Activated CD4-positive, alpha-beta T cell treated with anti-CD3 and anti-CD28 coated beads, Interleukin-2, amount 50 U/mL, for 4 hours (primary cell): ENCODE measurements at places on chromosomes 1 and 21.

- DNase-seq: no peak
These were observed 148.2 kb downstream of the NOS1AP start for GRCh38 chr1:162217706-162218105.

- DNase-seq: no peak
These were observed at the start of gene BCAR3 for GRCh38 chr1:93681101-93681988. Gene BCAR3 (minus strand): TSS chr1:93681837. CDS start chr1:93674930, 6,907 bp downstream.

GRCh38 chr1:1390675-1391074, 8.5 kb downstream of the CCNL2 start:
- DNase-seq: no peak

DNA sequence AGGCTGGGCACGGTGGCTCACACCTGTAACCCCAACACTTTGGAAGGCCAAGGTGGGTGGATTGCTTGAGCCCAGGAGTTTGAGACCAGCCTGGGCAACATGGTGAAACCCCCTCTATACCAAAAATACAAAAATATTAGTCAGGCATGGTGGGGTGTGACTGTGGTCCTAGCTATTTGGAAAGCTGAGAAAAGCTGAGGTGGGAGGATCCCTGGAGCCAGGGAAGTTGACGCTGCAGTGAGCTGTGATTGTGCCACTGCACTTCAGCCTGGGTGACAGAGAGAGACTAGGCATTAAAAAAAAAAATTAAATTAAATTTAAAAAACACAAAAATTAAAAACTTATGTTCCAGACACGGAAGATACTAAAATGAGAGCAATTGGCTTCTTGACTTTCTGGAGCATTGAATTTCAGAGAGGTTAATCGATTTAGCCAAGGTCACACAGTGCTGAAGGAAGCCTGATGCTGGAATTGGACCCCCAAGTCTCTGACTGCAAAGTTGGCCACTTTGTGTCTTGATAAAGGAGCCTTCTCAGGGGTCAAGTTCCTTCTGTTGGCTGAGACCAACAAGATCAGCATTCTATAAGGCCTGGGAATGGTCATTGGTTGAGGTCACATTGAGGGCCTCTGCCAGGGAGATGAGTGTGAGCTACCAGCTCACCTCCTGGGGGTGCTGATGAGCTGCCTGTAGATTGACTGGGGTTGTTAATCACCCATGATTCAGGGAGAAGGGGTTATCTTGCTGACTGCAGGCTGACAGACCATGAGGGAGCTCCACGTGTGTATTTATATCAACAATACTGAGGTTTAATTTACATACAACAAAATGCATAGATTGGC, 54.3 kb downstream of the RPS6KA1 start:
- DNase-seq: no peak

DNA sequence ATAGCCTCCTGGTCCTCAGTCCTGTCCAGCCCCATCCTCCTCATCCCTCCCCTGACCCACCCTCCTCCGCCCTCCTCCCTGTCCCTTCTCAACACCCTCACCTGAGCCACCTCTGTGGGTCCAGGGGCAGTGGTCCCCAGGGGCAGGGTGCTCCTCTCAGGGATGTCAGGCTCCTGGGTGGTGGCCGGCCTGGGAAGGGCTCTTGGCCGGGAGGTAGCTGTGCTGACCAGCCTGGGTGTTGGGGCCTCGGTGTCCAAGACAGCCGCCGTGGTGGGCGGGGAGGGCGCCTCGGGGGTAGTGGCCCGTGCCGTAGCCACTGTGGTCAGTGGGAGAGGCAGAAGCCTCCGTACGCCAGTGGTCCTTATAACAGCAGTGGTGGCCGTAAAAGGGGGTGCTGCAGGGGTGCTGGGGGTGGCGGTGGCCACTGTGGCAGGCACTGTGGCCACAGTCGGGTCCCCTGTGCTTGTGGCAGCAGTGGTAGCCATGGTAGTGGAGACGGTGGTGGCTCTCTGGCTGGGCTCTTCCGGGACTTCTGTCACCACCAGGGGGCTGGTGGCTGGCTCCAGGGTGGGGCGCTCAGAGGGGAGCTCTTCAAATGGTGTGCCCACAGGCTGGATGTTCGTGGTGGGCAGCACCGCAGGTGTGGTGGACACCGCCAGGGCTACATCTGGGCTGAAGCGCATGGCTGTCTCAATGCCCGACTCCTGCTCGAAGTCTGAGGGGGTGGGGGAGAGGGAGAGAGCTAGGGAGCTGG, 31.9 kb downstream of the SDC3 start:
- DNase-seq: no peak

DNA sequence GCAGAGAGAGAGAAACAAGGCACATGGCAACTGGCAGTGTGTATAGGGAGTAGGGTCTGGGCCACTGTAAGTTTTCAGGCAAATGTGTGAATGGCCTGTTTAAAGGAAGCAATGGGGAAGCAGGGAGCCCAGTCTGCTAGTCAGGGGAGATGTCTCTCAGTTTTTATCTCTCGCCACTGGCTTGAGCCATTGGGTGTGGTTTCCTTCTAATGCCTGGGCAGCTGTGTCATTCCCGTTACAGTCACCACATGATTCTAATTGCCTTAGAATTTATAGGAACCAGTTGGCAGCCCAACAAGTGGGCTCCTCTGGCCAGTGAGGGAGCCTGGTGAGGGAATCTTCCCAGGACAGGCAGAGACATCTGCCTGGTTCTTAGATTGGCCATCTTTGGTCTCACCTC, 182.4 kb downstream of the DISC1 start:
- DNase-seq: no peak

DNA sequence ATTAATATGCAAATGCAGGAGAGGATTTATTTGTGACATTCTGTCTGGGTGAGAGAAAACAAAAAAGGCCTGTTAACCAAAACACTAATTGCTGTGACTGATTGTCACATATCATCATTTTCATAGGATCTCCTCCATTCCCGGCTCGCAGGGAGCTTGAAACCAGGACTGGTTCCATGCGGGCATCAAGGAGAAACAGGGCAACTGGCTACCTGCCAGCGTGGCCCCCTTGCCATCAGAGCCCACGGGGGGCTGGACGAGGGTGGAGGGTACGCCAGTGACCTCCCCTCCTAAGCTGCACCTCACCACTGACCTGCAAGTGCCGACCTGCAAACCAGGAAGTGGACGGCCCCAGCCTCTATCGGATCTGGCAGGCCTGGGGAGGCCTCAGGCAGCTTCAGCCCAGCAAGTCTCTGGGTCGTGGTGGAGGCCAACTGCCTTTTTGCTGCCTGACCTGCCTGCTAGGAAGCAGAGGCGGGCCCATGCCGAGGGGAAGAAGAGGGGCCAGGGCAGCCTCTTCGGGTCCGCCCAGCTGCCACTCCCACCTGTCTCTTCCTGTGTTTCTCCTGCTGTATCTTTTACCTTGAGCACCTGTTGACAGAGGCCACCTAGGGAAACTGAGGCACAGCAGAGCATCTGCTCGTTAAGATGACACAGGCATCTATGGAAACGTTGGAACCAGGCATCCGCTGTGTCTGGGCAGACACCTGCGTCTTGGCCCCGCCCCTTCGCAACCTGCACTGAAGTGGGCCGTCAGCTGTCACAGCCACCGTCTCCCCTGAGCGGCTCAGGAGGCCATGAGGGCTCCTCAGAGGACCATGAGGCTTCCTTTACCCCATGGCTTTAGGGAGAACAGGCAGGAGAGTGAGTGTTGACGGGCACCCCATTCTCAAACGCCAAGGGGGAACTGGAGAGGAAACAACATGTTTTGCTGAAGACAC, 74.8 kb downstream of the CASZ1 start:
- no peak for DNase-seq

GRCh38 chr1:225962440-225962975, 21.5 kb upstream of the LEFTY2 start:
- DNase-seq: peak; percentile 45

GRCh38 chr1:226002667-226003501, 3.7 kb upstream of the SDE2 start:
- DNase-seq: no peak

DNA sequence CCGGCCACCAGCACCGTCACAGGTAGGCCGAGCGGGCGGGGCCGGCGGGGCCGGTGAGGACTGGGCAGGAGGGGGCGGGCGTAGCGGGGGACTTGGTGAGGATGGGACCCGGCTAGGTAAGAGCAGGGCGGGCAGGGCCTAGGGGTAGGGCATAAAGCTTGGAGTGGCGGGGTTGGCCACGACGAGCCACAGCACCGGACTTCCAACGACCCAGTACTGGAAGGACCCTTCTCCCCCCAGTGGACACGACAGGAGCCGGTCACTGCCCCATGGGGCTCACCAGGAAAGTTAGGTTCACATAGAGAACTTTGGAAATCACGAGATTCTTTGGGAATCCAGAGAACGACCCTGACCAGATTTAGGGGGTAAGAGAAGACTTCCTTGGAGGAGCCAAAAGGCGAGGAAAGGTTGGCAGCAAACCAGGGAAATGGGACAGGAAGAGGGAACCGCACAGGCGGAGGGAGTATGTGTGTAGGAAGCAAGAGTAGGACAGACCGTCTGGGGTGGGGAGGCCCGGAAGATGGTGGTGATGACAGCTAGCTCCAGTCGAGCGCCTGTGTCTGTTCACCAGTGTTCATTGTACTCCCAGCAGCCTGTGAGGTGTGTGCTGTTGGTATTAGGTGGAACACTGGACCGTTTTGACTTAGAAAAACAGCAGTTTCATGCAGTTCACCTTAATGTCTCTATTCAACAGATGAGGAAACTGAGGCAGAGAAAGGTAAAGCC, 20.4 kb downstream of the ZNF362 start:
- DNase-seq: no peak

DNA sequence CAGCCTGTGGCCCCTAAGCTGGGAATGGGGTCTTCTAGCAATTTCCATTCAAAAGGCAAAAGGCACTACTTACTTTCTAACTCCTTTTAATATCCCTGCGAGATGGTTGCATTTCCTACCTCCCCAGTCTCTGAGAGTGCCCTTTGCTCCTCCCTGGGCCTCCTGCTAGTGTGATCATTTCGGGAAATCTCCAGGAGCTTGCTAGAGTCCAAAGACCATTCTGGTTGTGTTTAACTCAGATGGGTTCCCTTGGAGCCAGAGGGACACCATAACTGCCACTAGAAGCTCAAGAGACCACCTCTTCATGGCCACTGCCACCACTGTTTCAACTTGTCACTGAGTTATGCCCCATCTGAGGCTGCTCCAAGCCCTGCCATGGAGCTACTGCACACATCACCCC, 34.4 kb upstream of the CYP4B1 start:
- no peak for DNase-seq

DNA sequence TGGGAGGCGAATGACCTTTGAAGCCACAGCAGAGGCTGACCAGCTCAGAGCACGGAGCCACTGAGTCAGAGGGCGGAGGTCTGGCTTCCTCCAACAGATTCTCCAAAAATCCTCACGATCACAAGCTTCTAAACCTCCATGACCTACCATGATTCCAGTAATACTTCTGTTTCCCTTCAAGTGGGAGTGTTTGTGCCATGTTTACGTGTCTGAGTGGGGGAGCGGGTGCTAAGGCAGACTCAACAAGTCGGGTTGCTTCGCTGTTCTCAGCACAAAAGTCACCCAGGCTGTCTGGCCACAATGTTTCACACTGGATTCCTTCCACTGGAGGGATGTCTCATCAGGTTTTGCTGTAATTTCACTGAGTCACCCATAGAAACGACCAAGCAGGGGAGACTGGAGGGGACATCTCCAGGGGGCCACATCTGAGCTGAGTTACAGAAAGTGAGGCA, 86.2 kb downstream of the SLC66A1 start:
- DNase-seq: no peak

GRCh38 chr1:58568271-58568860, 8.7 kb downstream of the TACSTD2 start:
- no peak for DNase-seq
